ENCODE measurements at places on chromosomes 4 and X. TPM values are rescaled to one million over a fixed set of nuclear protein-coding genes. Genes with fewer than 3 reads are reported as not detected.
A peak's percentile ranks its signal among the peaks of the same experiment; 100 is the strongest.

GRCh38 chr4:7684294-7684693 lies 249.6 kb upstream of the PSAPL1 start:
- DNase-seq, result no peak

DNA sequence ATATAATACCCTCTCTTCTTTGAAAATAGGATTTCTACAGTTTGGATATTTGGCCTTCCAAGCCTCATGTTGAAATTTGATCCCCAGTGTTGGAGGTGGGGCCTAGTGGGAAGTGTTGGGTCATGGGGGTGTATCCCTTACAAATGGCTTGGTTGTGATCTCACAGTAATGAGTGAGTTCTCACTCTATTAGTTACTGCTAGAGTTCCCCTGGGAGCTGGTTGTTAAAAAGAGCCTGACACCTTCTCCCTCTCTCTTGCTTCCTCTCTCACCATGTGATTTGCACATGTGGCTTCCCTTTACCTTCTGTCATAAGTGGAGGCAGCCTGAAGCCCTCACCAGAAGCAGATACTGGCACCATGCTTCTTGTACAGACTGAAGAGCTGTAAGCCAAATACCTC lies 73.9 kb downstream of the HDAC8 start:
- DNase-seq, result no peak

GAGE13 gene
- not detected for total RNA-seq

APLN gene
- 0.66 TPM for total RNA-seq

- no peak for DNase-seq
These were observed 25.8 kb downstream of the NPY2R start for GRCh38 chr4:155234206-155234605.

RAB33A gene
- total RNA-seq, result 20.6 TPM

- no peak for DNase-seq
These were observed 189.2 kb downstream of the GPM6A start for GRCh38 chr4:175622887-175623286.

DNA sequence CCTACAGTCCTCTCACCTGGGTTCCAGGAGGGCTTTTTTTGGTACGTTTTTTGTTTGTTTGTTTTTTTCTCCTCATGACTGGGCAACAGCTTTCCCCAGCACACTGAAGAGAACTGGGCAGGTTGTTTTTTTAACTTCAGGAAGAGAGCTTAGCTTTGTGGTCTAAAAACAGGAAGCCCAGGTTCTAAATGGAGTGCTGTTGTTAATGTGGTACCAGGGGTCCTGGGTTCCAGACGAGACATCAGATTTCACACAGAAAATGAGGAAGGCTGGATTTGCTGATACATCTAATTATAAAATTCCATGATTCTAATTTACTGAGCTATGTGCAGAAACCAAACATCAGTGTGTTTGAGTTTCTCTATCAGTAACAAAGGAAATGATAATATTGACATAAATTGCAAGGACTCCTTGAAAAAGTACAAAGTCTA lies 4.2 kb downstream of the MYOZ2 start:
- no peak for DNase-seq

DNA sequence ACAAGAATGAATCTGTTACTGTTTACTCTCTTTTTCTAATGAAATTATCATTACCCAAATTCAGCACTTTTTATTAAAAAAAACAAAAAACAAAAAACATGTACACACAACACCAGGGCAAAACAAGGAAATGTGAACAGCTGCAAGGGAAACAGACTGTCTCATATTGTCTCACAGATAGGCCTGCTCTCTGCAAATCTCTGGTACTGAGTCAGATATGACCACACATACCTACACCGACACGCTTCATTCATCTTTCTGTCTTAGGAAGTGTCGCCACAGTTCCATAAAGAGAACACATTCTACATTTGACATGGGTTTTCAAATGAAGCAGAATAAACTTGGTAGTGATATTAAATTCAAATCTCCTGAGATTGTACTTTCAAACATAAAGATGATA lies 92.2 kb upstream of the GPR34 start:
- no peak for DNase-seq

- DNase-seq, result no peak
These were observed 9.7 kb upstream of the PLAC8 start for GRCh38 chr4:83124111-83124780.

DNA sequence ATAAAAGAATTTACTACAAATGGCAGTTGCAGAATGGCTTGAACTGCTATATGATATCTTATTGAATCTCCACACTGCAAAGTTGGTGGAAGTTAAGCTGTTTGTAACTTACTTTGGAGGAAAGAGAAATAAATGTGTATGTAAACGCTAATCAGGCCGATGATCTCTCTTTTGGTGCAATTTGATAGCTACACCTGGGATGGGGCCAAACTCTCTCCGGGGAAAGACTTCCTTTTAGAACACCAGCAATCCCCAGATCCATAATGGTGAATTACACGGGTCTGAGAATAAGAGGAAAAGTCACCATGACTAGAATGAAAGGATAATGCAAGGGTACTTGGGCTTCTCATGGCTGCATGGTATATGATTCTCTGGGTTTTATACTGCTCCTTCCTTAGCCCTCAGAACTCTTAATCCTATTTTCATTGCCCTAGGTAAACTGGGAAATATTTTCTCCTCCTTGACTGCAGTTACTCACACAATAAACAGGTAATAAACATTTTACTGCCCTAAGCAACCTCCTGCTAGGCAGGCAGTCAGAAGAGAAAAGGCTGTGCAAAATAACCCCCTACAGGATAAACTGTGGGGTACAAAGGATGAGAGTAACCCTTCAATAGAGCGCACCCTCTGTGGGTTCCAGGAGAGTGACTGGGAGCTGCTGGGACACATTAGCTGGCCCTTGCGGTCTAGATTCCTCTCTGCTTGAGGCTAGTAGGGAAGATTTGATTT lies 109.3 kb downstream of the MGST2 start:
- no peak for DNase-seq

SYNPO2 gene
- 0.14 TPM for total RNA-seq

DNA sequence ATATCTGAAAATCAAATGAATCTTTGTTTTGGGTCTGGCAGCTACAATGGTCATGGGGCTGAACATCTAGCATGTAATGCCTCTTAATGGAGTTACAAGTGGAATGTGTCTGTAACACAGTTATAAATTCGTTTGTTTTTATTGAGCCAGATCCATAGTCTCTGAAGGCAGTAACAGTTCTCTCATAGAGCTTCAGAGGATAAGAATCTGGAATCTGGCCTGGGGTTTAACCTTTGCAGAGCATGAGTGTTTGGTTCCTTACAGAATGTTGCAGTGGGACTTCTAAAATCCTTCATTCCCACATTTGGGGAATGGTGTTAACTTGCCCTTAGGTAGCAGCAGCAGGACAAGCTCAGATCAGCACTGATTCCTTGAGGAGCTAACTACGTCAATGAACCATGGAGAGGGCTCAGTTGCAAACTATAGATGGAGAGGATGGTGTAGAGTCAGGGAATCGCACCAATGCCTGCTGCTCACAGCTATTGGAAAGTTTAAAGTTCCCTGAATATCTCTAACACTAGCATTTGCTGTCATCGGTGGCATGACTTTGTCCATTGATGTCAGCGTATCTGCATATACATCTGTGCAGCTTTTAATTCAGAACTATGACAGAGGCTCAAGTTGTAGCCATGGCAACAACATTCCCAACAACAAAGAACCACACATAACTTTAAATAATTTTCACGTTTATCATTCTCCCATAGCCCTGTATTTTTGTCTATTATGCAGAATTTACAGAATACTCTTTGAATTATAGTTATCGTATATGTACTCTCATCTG lies 72.2 kb downstream of the RASGEF1B start:
- no peak for DNase-seq

SPIN4 gene
- total RNA-seq, result 4.9 TPM

DNA sequence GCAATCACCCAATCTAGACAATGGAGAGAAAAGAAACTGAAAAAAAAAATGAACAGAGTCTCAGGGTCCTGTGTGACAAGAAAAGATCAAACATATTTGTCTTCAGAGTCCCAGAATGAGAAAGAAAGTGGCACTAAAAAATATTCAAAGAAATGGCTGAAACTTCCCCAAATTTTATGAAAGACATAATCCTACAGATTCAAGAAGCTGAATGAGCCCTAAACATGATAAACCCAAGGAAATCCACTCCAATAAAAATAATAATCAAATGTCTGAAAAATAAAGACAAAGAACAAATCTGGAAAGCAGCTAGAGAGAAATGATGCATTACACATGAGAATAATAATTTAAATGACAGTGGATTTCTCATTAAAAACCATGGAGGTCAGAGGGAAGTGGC lies 130.3 kb upstream of the CITED1 start:
- no peak for DNase-seq

- no peak for DNase-seq
These were observed 223.5 kb downstream of the APBB2 start for GRCh38 chr4:40990899-40991265.

- no peak for DNase-seq
These were observed 90.3 kb upstream of the PRKX start for GRCh38 chrX:3803713-3804112.

DNA sequence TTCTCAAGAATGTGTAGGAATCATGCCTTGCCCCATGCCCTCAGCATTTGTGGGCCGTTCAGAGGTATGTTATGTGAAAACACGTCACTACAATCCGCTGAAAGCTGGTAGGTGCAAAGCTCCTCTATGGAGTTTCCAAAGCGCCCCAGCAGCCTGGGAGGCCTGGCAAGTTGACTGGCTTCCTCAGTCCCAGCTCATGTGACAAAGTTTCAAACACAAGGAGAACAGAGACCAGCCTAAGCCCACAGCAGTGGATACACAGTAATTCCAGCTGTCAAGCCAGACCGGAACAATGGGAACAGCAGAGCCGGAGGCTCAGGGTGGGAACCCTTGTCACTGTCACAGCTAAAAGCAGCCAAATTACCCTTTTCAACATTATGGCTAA lies 33.5 kb downstream of the NAT8L start:
- peak; percentile 44 for DNase-seq

GRCh38 chr4:119490335-119490734 lies 138.3 kb downstream of the PDE5A start:
- no peak for DNase-seq

MEPE gene
- not detected for total RNA-seq

GRCh38 chr4:168800926-168801325 lies 209.1 kb downstream of the CBR4 start:
- no peak for DNase-seq

- DNase-seq, result no peak
These were observed 5.9 kb downstream of the MAGEA11 start for GRCh38 chrX:149717803-149718202.

DNA sequence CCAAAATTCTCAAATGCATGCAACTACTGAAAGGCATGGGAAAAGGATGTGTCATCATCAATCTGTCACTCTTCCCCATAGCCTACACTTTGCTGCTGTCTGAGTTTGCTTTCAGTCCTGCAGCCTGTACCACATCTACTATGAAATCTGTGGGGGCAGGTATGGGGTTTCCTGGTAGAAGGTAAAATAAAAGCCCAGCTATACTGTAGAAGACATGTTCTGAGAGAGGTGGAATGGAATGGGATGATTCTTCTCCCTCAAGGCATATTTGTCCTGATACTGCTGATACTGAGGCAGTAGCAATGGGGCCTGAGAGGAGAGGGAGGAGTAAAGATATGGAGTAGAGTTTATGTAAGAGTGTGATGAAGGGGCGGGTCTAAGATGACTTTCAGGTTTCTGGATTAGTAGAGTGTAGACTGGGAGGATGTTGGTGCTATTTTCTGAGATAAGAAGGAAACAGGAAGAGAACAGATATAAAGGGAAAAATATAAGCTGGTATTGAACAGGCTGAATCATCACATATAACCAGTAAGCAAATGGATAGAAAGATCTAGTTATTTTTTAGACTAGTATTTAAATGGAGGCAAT lies 38.7 kb upstream of the GYPA start:
- DNase-seq, result peak; percentile 54

DNA sequence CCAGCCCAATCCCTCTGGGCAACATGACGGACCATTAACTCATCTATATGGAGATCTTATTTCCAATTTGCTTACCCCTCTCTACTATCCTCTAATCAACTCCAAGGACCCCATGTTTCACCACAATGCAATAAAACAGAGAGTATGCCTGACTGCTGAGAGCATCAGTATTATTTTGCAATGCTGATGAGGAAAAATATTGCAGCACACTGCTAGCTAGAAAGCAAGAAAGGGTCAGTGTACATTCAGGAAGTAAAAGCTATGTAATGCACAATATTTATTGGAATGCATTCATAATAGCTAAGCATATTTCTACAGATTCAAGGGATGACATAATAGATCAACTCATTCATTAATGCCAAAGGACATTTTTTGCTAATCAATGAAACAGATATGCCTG lies 33.2 kb downstream of the ARAP2 start:
- no peak for DNase-seq

DNA sequence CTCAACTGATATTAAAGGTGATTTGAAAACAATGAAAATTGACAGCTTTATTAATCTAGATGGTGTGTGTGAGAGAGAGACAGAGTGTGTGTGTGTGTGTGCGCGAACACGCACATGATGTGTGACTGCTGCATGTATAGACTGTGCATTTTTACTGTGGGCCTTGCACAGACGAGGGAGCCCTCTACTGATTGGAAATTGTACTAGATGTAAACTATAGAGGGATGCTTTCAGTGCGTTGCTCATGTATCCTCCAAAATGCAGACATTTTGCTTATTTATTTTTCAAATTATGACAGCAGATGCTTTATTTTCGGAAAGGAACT lies 168.4 kb upstream of the GK2 start:
- DNase-seq, result no peak

Data from activated CD4-positive, alpha-beta T cell treated with anti-CD3 and anti-CD28 coated beads, Interleukin-2, amount 10 ng/mL, durations not matched to agents 24 days and 14 days (primary cell).